ENCODE measurements at places on chromosomes 7 and 10. TPM values are rescaled to one million over a fixed set of nuclear protein-coding genes. Genes with fewer than 3 reads are reported as not detected.

CLEC5A gene
- not detected for total RNA-seq

SLC18A2 gene
- total RNA-seq = not detected

VENTX gene
- total RNA-seq = not detected

IKZF1 gene
- total RNA-seq = not detected

WIPF3 gene
- not detected for total RNA-seq
